ENCODE measurements at places on chromosomes 1 and 21. TPM values are rescaled to one million over a fixed set of nuclear protein-coding genes. Genes with fewer than 3 reads are reported as not detected.

GRCh38 chr1:180527101-180527669, 24.8 kb upstream of the ACBD6 start:
- no peaks in the 10 kb centered on the region for H3K36me3 ChIP-seq
- no peak overlapping the region for H3K4me3 ChIP-seq
- DNase-seq = no peak

DNA sequence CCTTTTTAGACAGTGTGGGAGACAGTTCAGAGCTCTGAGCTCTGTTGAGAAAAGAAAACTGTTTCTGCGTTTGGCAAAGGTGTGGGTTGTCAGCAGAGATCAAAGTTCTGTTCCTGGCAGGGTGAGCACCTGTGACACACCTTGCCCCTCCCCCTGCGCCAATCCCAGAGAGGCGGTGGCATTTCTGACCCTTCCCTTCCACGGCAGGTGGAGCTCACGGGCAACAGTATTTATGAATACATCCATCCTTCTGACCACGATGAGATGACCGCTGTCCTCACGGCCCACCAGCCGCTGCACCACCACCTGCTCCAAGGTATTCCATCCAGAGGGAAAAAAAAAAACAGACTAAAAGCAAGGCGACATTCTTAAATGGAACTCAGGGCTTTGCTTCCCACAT, 20.7 kb downstream of the SIM2 start:
- no peak for DNase-seq
- no peaks in the 10 kb centered on the region for H3K36me3 ChIP-seq
- no peaks in the 10 kb centered on the region for H3K27me3 ChIP-seq
- no peak overlapping the region for H3K4me3 ChIP-seq
- no peak overlapping the region for H3K27ac ChIP-seq

- peaks cover 10% of the 10 kb centered on the region for H3K4me1 ChIP-seq
- H3K27ac ChIP-seq = peak overlapping the region; percentile 74
- no peaks in the 10 kb centered on the region for H3K36me3 ChIP-seq
- H3K4me3 ChIP-seq = peak overlapping the region; percentile 78
- H3K27me3 ChIP-seq = no peaks in the 10 kb centered on the region
- DNase-seq = no peak
These were observed 879 bp downstream of the CPTP start for GRCh38 chr1:1325288-1326074.

DNA sequence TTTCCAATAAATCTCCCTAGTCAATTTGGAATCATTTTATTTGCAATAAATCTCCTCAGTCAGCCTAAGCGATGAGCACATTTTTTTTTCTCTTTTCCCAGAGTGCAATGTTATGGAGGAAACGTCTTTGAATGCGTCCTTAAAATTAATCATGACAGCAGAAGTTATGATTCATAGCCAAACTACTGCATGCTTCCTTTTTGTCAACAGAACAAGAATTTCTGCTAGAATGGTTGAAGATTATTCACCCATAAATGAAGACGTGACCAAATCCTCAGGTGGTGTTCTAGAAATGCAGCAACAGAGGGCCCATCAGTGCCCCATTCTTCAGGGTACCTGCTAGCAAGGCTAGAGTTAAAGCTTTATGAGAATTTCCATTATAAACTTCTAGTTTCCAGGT, 407.9 kb upstream of the PKN2 start:
- DNase-seq = no peak
- no peaks in the 10 kb centered on the region for H3K36me3 ChIP-seq
- H3K4me1 ChIP-seq = no peaks in the 10 kb centered on the region
- no peak overlapping the region for H3K27ac ChIP-seq
- H3K27me3 ChIP-seq = no peaks in the 10 kb centered on the region
- no peak overlapping the region for H3K4me3 ChIP-seq

DNA sequence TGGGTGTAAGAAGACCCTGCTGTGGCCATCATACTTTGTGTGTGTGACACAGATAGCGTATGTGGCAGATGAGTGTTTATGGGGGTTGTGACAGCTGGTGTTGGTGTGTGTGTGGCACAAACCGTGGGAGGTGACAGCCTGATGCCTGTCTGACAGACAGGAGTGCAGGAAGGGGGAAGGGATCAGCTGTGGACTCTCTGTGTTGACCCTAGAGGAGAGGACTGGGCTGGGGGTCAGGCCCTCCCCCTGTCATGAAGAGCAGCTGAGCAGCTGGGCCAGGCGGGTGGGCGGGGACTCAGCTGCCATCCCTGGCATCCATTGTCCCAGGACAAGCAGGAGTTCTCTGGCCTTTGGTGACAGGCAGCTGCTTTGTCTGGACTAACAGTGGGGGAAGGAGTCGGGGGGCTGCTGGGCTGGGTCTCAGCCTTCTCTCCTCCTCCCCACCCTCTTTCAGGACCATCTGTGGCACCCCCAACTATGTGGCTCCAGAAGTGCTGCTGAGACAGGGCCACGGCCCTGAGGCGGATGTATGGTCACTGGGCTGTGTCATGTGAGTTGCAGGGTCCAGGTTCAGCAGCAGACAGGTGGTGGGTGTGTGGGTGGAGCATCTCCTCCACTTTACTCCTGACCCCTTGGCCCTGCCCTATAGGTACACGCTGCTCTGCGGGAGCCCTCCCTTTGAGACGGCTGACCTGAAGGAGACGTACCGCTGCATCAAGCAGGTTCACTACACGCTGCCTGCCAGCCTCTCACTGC, 2.3 kb downstream of the PLK3 start:
- H3K4me3 ChIP-seq = no peak overlapping the region
- H3K36me3 ChIP-seq = no peaks in the 10 kb centered on the region

- H3K27me3 ChIP-seq = no peaks in the 10 kb centered on the region
- H3K36me3 ChIP-seq = no peaks in the 10 kb centered on the region
- peak; percentile 56 for DNase-seq
- no peak overlapping the region for H3K27ac ChIP-seq
- H3K4me3 ChIP-seq = no peak overlapping the region
- peaks cover 13% of the 10 kb centered on the region for H3K4me1 ChIP-seq
These were observed 10.9 kb downstream of the MORC3 start for GRCh38 chr21:36330904-36331303.

DNA sequence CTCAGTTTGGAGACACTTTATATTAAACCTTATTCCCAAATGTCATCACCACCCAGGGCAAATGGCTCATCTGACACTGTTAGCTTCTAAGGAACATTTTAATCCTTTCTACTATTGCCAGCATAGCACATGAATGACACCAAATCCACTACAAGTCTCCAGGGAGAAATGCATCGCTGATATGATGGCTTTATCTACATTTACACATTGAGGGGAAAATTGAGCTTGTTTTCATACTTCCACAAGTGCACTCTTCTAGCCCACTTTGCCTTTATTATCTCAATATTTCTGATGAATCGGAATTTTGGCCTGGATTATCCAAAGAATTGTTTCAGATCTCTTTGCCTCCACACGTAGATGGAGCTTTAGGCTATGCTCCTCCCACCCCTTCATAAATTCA, 75.4 kb downstream of the RUNX1 start:
- H3K27ac ChIP-seq = no peak overlapping the region
- no peak for DNase-seq
- H3K4me1 ChIP-seq = no peaks in the 10 kb centered on the region
- H3K27me3 ChIP-seq = no peaks in the 10 kb centered on the region
- H3K4me3 ChIP-seq = no peak overlapping the region
- H3K36me3 ChIP-seq = no peaks in the 10 kb centered on the region

The FAM3B gene
- 1.0 TPM for total RNA-seq

DNA sequence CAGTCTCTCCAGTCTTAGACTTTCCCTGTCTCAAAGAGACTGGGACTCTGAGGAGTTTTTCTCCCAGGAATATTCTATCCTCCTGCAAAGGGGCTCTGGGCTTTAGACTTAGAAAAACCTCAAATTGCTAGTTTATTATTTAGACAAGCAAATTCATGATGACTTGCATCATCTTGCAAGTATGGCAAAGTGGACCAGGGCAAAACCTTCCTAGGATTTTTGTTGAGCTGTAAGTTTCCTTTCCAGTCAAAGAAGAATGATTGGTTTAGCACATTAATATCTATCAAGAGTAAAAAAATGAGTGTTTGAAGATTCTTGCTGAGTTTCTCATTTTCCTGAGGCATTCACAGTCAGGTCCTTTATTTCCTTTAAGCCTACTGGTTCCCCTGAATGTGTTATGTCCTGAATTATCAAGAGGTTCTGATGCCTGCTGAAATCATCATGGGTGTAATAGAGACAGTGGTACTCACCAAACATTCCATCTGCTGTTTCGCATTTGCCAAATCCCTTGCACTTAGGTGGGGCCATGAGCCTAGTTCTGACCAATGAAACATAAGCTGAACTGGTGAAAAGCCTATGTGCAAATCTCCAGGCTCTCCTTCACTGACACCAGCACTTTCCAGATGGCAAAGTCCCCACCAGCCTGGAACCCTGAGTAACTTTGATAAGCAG, 25.2 kb upstream of the SPAG17 start:
- no peak for DNase-seq
- no peak overlapping the region for H3K4me3 ChIP-seq
- no peaks in the 10 kb centered on the region for H3K27me3 ChIP-seq
- no peaks in the 10 kb centered on the region for H3K4me1 ChIP-seq
- no peak overlapping the region for H3K27ac ChIP-seq
- H3K36me3 ChIP-seq = no peaks in the 10 kb centered on the region

DNA sequence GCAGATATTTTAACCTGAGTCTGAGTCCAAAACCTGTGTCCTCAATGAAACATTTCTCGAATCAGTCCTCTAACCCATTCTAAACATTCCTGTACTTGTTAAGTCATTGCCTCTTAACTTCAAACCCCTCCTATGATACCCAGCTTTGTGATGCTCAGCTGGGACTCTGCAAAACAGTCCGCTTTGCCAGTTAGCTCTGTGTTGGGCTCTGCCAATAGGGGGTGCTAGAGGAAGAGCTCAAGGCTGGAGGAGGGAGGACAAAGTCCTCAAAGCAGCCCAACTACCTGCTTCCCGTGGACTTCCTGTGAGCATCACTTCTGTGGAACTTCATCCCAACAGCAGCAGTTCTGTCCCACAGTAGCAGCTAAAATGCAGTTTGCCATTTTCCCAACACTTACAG, 38.1 kb upstream of the SYT14 start:
- no peaks in the 10 kb centered on the region for H3K4me1 ChIP-seq
- no peak overlapping the region for H3K4me3 ChIP-seq
- no peak for DNase-seq
- H3K27me3 ChIP-seq = no peaks in the 10 kb centered on the region
- no peaks in the 10 kb centered on the region for H3K36me3 ChIP-seq
- H3K27ac ChIP-seq = no peak overlapping the region
